Right forelimb (tissue), 1 donor: ENCODE measurements at places on chromosomes 6 and 20.

DNA sequence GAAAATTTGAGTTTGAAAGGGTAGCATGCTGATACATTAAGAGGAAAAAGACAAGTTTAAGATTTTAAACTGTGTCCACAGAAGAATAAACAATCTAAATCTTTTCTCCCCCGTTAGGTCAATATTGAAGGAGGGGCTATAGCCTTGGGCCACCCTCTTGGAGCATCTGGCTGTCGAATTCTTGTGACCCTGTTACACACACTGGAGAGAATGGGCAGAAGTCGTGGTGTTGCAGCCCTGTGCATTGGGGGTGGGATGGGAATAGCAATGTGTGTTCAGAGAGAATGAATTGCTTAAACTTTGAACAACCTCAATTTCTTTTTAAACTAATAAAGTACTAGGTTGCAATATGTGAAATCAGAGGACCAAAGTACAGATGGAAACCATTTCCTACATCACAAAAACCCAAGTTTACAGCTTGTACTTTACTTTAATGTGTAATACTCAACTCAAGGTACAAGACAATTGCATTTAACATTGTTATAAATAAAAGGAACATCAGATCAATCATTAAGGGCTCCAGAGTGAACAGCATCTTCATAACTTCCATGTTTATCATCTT lies 10.8 kb downstream of the TCP1 start:
- no peak for DNase-seq

- no peak for DNase-seq
Measured at GRCh38 chr6:45617441-45617840, 239.7 kb upstream of the SUPT3H start.

DNA sequence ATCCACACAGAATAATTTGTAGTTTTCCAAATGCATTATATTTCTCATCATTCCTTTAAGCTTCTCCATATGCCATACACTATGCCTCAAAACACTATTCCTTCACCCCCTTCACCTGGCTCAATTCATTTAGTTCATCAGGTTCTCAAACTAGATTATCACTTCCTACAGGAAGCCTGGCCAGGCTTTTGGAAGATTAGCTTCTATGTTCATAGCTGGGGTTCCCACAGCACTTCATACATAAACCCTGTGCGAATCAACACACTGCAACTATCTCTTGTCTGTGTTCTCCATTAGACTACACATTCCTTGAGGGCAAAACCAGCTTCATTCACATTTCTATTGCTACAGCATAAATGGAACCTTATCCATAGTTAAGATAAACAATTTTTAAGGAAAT lies 40.5 kb upstream of the PLN start:
- DNase-seq, result no peak

DNA sequence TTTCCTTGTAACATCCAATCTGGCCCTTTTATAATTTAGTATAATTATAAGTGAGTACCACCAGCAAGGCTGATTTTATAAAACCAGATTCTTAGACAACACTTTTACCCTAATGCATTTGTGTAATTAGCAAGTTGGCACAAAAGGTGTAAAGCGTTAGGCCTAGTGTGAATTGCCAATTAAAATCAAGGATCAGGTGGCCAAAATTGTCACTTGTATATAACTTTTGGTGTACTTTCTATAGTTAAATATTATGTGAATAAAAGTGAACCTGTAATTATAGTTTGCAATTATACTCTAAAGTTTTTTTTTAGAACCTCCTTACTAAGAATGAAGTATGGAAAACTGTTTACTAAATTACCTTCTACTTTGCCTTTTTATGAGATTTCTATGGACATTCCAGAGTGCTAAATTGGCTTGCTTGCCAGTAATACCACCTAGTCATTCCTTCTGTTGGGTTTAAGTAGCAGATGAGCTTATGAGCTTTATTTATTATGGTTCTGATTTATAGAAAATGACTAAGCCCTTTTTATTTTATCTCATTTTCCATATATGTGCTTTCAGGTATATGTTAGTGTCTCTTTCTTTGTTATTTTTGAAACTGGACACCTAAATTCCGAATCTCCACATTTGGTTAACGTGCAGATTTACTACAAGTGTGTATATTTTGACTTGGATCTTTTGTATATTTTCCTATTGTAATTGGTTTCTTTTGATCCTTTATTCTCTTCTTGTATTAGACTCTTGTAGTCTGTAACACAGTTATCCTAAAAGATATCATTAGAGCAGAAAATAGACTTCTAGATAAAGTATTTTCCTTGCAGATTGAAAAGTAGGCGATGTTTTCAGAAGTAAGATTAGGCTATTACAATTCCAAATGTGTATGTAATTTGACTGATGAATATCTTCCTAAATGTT lies 3.9 kb downstream of the STXBP5 start:
- no peak for DNase-seq

- DNase-seq, result no peak
Measured at GRCh38 chr20:18360635-18361034, 72.3 kb downstream of the ZNF133 start.

GRCh38 chr20:20649945-20650344 lies 62.5 kb downstream of the RALGAPA2 start:
- DNase-seq, result no peak

GRCh38 chr20:33803921-33804337 lies 7.2 kb upstream of the CHMP4B start:
- no peak for DNase-seq

DNA sequence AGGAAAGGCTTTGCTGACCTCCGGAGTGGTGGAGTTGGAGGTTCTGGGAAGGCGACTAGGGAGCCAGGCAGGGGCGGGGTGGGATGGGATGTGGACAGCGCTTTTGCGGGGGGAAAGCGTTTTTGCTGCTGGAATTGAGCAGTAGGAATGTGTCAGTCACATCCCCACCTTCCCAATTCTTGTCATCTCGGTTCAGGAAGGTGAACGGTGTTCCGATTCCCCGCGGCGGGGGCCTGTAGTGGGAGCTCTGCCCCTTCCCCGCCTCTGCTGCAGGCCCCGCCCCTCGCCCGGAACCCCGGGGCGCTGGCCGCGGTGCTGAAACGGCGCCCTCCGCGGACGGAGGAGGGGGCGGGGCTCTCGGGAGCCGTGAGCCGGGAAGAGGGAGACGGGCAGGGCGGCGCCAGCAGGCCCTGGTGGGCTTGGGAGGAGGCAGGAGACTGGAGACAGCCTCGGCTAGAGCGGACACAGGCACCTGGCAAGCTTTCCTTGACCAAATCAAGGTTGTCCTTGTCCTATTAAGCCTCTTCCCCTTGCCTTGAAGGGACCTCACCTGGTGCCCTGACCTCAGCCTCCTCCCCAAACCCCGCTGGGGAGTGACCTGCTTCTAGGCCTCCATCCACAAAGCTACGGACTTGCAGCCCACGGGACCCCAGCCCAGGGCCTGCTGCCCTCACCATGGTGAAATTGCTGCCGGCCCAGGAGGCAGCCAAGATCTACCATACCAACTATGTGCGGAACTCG lies at the start of gene LHFPL5:
Gene LHFPL5, plus strand, starts transcription at position 357 of the 741 bp plus-strand sequence. Its CDS starts 319 bp downstream, at position 676.
- peak; percentile 76 for DNase-seq

DNA sequence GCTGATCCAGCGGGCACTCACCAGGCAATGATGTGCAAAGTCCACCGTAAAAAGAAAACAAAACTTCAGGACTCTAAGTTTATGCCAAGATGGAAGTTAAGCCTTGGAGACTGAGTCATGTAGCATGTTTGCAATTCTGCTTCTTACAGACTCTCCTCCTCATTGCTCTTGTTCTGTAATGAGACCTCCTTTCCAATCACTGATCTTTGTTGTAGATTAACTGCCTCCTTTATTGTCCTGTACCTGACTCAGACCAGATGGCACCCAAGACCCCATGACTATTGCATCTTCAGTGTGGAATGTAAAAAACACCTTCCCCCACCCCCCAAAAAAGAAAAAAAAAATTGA lies 11.2 kb downstream of the NEU1 start:
- no peak for DNase-seq

DNA sequence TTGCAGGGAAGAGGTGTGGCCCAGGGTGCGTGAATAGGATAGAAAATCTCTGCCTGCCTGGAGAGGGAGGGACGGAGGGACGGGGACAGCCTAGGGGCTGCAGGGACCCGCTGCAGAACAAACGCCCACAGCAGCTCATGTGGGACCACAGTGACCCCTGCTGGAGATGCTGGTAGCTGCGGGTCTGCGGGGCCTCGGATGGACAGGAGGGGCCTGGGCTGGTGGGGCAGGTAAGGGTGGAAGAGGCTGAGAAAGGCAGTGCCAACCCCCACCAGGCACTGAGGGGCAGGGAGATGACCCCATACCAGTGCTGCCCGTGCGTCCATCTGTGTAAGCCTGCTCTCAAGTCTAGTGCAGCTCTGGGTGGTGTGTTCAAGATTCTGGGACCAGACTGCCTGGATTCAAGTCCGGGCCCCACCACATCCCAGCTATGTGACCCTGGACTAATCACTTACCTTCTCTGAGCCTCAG lies 39.4 kb downstream of the KIAA1755 start:
- peak; percentile 85 for DNase-seq

- DNase-seq, result peak; percentile 85
Measured at GRCh38 chr20:2840967-2841531, 504 bp downstream of the VPS16 start.

DNA sequence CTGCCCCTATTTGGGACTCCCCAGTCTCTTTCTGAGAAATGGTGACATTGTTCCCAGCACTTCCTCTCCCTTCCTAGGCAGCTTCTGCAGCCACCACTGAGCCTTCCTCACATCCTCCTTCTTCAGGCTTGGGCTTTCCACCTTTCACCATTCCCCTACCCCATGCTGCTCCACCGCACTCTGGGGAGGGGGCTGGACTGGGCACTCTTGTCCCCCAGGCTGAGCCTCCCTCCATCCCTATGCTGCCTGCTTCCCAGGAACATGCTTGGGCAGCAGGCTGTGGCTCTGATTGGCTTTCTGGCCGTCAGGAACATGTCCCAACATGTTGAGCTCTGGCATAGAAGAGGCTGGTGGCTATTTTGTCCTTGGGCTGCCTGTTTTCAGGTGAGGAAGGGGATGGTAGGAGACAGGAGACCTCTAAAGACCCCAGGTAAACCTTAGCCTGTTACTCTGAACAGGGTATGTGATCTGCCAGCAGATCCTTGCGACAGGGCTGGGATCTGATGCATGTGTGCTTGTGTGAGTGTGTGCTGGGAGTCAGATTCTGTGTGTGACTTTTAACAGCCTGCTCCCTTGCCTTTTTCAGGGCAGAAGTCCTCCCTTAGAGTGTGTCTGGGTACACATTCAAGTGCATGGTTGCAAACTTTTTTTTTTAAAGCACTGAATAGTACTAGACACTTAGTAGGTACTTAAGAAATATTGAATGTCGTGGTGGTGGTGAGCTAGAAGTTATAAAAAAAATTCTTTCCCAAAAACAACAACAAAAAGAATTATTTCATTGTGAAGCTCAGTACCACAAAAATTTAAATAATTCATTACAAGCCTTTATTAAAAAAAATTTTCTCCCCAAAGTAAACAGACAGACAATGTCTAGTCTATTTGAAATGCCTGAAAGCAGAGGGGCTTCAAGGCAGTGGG lies 2.1 kb upstream of the CDKN1A start:
- DNase-seq, result peak; percentile 43

GRCh38 chr6:123402052-123402451 lies 234.7 kb downstream of the TRDN start:
- DNase-seq, result no peak

DNA sequence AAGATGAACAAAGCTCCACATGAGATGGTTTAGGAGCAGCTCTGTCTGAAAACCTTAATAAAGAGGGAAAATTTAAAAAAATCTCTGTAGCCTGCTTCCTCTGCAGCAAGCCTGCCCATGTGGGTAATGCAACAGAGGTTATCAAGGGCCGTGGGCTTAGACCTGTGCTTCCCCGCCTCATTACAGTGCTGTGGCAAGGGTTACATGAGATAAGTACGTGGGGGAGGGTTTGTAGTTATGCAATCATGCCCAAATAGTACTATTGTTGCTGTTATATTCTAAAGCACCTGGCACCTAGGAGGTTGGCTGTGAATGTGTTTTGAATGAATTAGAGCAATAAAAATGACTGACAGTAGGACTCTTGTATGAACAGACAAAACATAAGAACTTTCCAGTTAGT lies 68.3 kb downstream of the PKHD1 start:
- no peak for DNase-seq

- DNase-seq, result no peak
Measured at GRCh38 chr6:49826743-49827406, 39.5 kb downstream of the CRISP1 start.

DNA sequence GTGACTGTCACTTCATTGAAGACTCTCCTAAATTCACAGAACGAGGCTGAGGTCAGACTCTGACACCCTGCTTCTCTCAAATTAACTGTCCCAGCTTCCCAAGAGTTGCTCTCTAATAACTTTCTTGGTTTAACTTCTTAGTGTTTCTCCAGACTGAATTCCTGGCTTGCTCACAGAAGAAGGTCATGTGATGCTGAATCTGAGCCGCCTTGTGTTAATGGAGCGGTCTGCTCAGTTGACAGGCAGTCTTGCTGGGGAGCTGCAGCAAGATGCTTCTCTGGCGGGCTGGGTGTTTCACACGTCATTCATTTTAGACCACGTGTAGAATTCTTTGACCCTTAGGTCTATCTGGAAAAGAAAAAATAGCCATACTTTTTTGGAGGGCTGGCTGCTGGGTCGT lies 107.3 kb downstream of the FOXO3 start:
- no peak for DNase-seq

DNA sequence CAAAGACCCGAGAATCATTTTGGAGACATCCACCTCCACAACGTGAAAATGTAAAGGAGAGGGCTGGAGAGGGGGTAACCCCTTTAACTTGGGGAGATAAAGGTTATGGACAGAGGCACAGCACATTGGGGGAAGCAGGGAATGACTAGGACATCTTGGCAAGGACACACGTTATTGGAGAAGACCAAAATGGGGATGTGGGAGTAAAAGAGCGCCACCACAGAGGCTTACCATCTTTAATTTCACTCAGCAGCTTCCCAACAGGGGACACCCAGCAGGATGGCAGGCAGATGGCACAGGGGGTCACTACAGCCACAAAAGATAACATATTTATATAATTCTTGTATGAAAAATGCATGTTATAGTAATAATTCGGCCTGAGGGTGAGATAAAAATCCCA lies 9.8 kb downstream of the C6orf52 start:
- DNase-seq, result no peak

DNA sequence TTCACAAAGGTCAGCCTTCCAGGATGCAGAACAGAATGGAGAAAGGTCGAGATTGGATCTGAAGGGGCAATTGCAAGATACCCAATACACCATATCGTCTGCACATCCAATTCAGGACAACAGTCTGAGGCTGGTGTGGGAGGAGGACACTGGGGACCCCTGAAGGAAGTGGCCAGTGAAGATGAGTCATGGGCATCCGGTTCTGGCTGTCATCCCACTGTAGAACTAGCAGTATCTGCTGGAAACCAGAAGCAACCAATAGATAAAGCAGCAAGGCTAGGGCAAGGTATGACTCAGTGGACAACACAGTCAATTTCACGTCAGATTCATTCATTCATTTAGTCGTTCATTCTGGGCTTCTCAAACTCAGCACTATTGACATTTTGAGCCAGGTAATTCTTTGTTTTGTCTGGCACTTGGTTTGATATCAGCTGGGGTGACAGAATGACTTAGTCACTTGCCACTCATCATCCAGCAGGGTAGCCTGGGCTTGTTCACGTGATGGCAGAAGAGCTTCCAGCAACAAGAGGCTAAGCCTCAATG lies 30.3 kb upstream of the SHLD1 start:
- no peak for DNase-seq

- DNase-seq, result no peak
Measured at GRCh38 chr6:35105078-35105477, 36.1 kb downstream of the TCP11 start.

GRCh38 chr6:105753207-105753606 lies 332.9 kb upstream of the PRDM1 start:
- DNase-seq, result no peak
